Fibroblast of lung (primary cell): ENCODE measurements at places on chromosomes 4 and X. TPM values are rescaled to one million over a fixed set of nuclear protein-coding genes. Genes with fewer than 3 reads are reported as not detected.

The IL21 gene
- not detected in 2 replicates for polyA plus RNA-seq

- H3K4me3 ChIP-seq: no peak overlapping the region
- no peaks in the 10 kb centered on the region for H3K4me1 ChIP-seq
- DNase-seq: no peak
- H3K27ac ChIP-seq: no peak overlapping the region
- no peaks in the 10 kb centered on the region for H3K36me3 ChIP-seq
These were observed 644.1 kb downstream of the MID1IP1 start for GRCh38 chrX:39445336-39445735.

- H3K27me3 ChIP-seq: no peaks in the 10 kb centered on the region
- no peaks in the 10 kb centered on the region for H3K4me1 ChIP-seq
- no peak overlapping the region for H3K4me3 ChIP-seq
- H3K36me3 ChIP-seq: no peaks in the 10 kb centered on the region
These were observed 37.4 kb downstream of the UGT2B4 start for GRCh38 chr4:69458184-69458826.

The SLAIN2 gene
- polyA plus RNA-seq: 57.4 and 71.1 TPM in 2 replicates

GRCh38 chr4:165384186-165384585 is 5.4 kb downstream of the CPE start:
- H3K4me3 ChIP-seq: no peak overlapping the region
- H3K4me1 ChIP-seq: no peaks in the 10 kb centered on the region
- DNase-seq: no peak
- no peaks in the 10 kb centered on the region for H3K27me3 ChIP-seq

- no peak overlapping the region for H3K27ac ChIP-seq
- no peaks in the 10 kb centered on the region for H3K27me3 ChIP-seq
- H3K4me3 ChIP-seq: no peak overlapping the region
- no peak for DNase-seq
These were observed 1305.0 kb downstream of the PCDH18 start for GRCh38 chr4:136227315-136227714.

DNA sequence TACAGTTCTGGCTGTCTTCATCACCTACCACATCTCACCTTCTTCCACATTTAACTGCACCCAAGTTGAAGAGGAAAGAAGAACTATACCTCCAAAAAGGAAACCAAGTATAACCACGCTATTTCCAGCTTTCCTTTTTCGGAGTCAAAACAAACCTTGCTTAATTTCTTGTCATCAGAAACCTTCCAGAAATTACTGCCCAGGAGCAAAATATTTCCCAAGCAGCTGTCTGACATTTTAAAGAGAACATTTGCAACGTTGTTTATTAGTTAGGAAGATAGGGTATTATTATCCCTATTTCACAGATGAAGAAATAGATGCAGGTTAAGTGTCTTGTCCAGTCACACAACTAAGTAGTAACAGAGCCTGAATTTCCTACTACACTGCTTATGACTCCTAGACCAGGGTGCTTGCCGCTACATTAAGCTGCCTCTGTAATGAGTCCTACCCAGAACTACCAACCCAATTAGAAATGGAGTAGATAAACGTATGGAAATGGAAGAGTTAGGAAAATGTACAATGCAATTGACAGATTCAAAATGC is 2.2 kb upstream of the ACSL4 start:
- no peaks in the 10 kb centered on the region for H3K27me3 ChIP-seq
- peaks cover 5% of the 10 kb centered on the region for H3K4me1 ChIP-seq
- H3K36me3 ChIP-seq: no peaks in the 10 kb centered on the region
- H3K27ac ChIP-seq: no peak overlapping the region

The CYP4V2 gene
- polyA plus RNA-seq: 8.2 and 17.2 TPM in 2 replicates

- no peaks in the 10 kb centered on the region for H3K36me3 ChIP-seq
- DNase-seq: no peak
- H3K4me1 ChIP-seq: no peaks in the 10 kb centered on the region
- no peak overlapping the region for H3K4me3 ChIP-seq
These were observed 42.1 kb downstream of the TRIM61 start for GRCh38 chr4:164935363-164935762.

The ANXA10 gene
- 0.08 and 2.8 TPM in 2 replicates for polyA plus RNA-seq

DNA sequence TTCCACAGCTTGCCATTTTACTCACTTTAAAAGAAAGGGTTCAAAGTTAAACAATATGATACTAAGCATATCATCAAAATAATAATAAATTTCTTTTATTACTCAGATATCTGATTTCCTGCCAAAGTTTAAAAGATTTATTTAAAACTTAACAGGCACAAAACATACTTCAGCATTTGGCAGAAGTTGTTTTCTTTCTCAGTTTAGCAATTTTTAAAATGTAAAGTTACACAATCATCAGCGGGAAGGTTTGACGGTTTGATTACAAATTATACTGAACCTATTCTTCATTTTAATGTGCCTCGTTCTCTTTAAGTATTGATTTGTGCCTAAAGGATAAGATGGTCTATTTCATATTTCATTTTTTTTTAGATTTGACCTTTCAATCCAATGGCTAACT is 227.2 kb downstream of the APBB2 start:
- DNase-seq: no peak
- H3K27ac ChIP-seq: no peak overlapping the region
- H3K4me3 ChIP-seq: no peak overlapping the region
- no peaks in the 10 kb centered on the region for H3K36me3 ChIP-seq

DNA sequence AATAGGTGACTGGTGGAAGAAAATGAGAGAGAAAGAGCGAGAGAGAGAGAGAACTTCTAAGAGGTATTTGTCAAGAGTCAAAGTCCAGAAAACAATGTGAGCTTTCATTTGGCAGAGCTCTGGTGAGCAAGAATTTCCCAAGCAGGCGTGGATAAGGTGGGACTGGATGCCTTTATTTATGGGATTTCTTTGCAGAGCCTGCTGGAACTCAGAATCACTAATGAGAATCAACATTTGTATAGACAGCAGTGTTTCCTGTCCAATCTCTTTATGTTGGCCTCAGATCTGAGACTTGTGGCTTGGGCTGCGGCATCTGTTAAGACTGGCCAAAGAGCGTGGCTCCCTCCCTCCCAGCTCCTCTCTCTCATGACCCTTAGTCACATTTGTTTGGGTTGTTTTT is 67.9 kb upstream of the TBL1X start:
- no peaks in the 10 kb centered on the region for H3K4me1 ChIP-seq
- no peaks in the 10 kb centered on the region for H3K36me3 ChIP-seq

- no peak for DNase-seq
- H3K4me1 ChIP-seq: no peaks in the 10 kb centered on the region
- H3K27me3 ChIP-seq: no peaks in the 10 kb centered on the region
- H3K4me3 ChIP-seq: no peak overlapping the region
These were observed 24.8 kb downstream of the GRXCR1 start for GRCh38 chr4:42917296-42917695.

GRCh38 chrX:140664939-140665338 is 44.6 kb upstream of the LINC00632 start:
- DNase-seq: peak; percentile 37
- no peaks in the 10 kb centered on the region for H3K36me3 ChIP-seq
- no peaks in the 10 kb centered on the region for H3K27me3 ChIP-seq
- no peak overlapping the region for H3K27ac ChIP-seq

GRCh38 chr4:13580036-13580435 is 35.7 kb upstream of the NKX3-2 start:
- H3K4me1 ChIP-seq: no peaks in the 10 kb centered on the region
- H3K27me3 ChIP-seq: no peaks in the 10 kb centered on the region
- H3K36me3 ChIP-seq: peaks cover 4% of the 10 kb centered on the region
- H3K4me3 ChIP-seq: no peak overlapping the region

The ERCC6L gene
- 1.7 and 6.6 TPM in 2 replicates for polyA plus RNA-seq

The TMSB15B gene
- 10.0 and 12.0 TPM in 2 replicates for polyA plus RNA-seq

DNA sequence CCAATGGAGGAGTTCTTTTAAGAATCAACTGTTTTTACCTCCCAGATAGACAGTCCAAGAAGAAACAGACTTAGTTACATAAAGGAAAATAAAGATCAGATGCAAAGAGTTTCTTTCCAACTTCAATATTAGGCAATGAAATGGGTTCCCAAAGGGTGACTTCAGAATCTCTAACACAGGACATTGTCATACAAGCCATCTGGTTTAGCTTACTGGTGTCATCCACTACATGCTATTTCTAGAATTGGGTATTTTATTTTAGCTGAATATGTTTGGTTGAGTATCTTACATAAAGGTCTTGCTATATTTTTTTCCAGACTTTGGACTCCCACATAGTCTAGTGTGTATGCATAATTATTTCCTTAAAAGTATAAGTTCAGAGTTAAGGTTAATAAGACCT is 162.1 kb upstream of the SLC7A11 start:
- no peak overlapping the region for H3K4me3 ChIP-seq
- no peak overlapping the region for H3K27ac ChIP-seq
- H3K27me3 ChIP-seq: no peaks in the 10 kb centered on the region
- H3K36me3 ChIP-seq: no peaks in the 10 kb centered on the region

DNA sequence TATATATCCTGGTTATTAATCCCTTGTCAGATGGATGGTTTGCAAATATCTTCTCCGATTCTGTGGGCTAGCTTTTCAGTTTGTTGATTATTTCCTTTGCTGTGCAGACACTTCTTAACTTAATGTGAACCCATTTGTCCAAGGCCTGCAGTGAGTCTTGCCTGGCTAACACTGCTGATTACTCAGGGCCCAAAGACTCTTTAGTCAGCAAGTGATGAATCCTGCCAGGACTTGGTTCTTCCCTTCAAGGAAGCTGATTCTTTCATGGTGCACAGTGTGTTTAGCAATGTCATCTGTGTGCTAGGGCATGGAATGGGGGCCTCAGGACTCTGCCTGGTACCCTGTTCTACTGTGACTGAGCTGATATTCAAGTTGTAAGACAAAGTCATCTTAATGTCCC is 81.8 kb upstream of the TEX13A start:
- H3K27me3 ChIP-seq: no peaks in the 10 kb centered on the region
- H3K36me3 ChIP-seq: no peaks in the 10 kb centered on the region
- H3K4me1 ChIP-seq: no peaks in the 10 kb centered on the region
- H3K27ac ChIP-seq: no peak overlapping the region

- H3K27me3 ChIP-seq: no peaks in the 10 kb centered on the region
- no peaks in the 10 kb centered on the region for H3K4me1 ChIP-seq
- H3K36me3 ChIP-seq: no peaks in the 10 kb centered on the region
- DNase-seq: peak; percentile 64
These were observed 17.8 kb downstream of the HSD17B13 start for GRCh38 chr4:87304745-87305432.

- no peak overlapping the region for H3K27ac ChIP-seq
- no peak for DNase-seq
- no peaks in the 10 kb centered on the region for H3K4me1 ChIP-seq
- H3K4me3 ChIP-seq: no peak overlapping the region
These were observed 8.5 kb downstream of the PITX2 start for GRCh38 chr4:110614173-110614963.

The TRIM75 gene
- polyA plus RNA-seq: not detected in 2 replicates
